ENCODE measurements at places on chromosomes 13 and 19.
A peak's percentile ranks its signal among the peaks of the same experiment; 100 is the strongest.

DNA sequence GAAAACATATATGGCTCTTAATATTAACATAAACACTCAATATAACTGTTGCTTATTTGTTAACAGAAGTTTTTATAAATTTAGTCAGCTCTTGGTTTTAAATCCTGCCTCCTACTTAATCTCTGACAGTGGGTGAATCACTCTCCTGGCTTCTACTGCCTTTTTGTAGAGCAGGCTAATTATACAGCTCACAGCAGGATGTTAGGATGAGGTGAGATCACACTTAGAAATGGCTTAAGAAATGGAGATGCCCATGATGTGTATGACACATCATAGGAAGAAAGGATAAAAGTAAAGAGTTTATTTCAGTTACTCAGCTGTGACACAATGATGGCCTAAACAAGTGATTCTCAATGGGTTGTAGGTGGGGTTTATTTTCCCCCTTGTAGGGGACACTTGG, 345.6 kb downstream of the SPRY2 start:
- DNase-seq, result peak; percentile 75

GRCh38 chr19:45443462-45444317, 20.0 kb upstream of the ERCC1 start:
- DNase-seq, result peak; percentile 94

GRCh38 chr19:16363852-16364230, 39.2 kb downstream of the KLF2 start:
- DNase-seq, result no peak

DNA sequence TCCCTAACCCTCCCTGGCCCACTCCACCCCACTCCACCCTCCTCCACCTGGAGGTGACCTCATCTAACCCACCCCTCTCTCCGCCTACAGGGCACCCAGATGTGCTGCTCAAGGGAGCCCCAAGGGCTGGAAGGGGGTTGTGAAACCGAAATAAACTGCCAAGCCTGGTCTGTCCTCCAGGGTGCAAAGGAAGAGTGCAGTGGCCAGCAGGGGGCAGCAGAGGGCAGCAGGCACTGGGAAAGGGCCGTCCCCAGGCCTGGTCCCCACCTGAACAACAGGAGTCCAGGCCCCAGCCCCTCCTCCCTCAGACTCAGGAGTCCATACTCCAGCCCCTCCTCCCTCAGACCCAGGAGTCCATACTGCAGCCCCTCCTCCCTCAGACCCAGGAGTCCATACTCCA, 8.4 kb upstream of the BCAM start:
- DNase-seq, result peak; percentile 70

- no peak for DNase-seq
Measured at GRCh38 chr13:46885018-46885417, 11.8 kb downstream of the HTR2A start.

- DNase-seq, result no peak
Measured at GRCh38 chr19:1304197-1304924, 18.7 kb downstream of the EFNA2 start.

DNA sequence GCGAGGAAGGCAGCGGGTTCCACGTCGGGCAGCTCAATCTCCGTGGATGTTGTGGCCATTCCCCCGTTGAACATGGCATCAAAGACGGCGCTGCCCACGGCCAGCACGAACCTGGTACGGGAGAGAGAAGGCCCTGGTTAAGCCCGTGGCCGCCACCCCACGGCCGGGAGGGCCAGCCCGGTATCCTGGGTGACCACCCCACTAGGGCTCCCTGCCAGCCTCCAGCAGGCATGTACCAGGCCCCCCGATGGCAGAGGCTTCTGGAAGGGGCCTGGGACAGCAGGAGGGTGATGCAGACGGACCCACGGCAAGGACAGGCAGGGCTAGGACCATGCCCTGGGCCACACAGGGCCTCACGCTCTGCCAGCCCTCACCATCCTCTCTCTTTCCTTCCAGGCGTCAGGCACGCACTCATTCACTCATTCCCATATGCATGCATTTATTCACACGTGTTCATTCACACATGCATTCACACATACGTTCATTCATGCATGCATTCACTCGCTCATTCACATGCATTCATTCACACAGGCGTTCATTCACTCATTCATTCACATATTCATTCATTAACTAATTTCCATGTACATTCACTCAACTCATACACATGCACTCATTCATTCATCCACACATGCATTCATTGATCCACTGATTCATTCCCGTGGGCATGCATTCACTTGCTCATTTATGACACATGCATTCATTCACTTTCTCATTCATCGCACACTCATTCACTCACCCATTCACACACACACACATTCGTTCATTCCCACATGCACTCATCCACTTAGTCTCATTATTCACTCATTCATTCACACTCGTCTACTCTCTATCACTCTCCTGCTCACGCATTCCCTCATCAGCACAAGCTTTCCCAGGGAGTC, 17.9 kb downstream of the BTBD2 start:
- no peak for DNase-seq

GRCh38 chr13:30119476-30119875, 187.9 kb downstream of the KATNAL1 start:
- peak; percentile 87 for DNase-seq

- no peak for DNase-seq
Measured at GRCh38 chr13:80989241-80989640, 648.3 kb upstream of the SPRY2 start.

DNA sequence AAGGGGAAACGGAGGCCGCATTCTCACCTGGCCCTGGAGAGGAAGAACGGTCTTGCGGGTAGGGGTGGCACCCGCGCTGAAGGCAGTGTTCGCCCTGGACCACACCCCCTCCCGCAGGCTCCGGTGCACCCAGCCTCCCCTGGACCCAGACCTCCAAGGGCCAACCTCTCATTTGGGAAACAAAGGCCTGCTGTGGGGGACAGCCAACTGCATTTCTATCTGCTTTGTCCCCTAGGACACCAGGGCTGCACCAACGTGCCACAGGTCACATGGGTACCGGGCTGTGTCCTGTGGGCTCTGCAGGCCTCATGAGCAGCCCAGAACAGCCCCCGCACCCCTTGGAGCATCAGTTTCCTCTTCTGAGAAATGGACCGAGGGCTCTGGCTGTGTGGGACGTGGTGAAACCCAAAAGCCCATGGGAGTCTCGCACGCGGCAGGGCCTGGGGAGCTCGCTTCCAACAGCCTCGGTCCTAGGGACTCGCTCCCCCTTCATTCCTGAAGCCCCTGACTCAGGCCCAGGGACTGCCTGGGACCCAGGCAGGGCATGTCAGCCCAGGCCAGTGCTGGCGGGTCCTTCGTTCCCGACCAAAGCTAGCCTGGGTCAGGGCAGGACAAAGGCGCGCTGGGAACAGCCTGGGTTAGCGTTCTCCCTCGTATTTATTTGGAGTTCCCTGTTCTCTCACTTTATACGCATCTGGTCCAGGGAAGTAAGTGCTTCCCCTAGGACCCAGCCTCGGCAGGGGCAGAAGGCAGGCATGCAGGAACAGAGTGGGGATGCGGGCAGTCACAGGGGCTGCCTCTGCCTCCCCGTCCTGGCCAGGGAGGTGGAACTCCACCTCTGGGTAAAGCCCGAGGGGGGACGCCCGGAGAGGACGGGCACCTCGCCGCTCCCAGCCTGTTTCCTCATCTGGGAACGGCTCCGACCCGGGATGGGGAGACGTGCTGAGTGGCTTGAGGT, 4.6 kb downstream of the TCF3 start:
- no peak for DNase-seq

GRCh38 chr13:32115066-32115465, 83.5 kb downstream of the FRY start:
- no peak for DNase-seq

DNA sequence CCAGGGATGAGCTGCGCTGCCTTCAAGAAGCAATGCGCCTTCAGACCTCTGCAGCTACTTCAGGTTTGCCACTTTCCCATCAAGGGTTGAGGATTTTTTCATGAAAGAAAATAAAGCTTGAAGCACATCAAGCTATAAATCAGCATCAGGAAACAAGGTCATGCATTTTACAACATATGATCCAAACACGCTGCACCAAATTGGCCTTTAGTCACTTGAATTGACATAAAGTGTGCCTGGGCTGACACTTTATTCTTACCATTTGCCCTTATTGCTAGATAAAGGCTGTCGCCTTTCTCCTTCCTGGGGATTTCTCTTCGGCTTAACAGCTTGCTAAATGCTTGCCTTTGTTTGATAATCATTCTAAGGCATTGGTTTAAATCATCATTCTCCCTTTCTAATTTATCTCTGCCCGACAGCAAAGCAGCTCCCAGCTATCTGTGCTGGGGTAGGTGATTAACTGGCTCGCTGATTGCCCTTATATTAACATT, 87.7 kb downstream of the LHFPL6 start:
- no peak for DNase-seq

DNA sequence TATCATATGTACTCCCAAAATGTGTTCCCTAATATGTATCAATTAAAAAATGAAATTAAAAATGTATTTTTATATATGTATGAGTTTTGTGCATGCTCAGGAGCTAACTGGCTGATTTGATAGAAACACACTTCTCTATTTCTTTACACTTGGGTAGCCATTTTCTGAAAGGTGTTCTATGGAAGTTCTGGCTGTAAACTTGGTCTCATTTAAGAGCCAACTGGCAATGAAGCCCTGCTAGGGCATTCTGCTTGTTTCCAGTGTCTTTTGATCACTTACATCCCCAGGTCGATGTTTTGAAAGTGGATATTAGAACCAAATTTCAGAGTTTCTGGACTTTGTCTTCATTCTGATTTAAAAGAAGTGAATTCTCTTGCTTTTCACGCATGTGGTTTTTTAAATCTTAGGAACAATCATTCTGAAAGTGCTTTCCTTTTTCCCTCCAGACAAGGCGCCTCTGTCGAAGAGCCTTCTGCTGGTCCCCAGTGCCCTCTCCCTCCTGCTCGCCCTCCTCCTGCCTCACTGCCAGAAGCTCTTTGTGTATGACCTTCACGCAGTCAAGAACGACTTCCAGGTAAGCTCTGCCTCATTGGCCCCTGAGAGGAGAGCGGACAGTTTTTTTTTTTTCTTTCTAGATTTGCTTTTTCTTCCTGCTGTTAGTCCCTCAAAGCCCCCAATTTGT, 20.1 kb downstream of the GPR18 start:
- no peak for DNase-seq

GRCh38 chr13:97384371-97384770, 49.6 kb upstream of the RAP2A start:
- no peak for DNase-seq

GRCh38 chr13:64471916-64472315, 2758.2 kb downstream of the PCDH9 start:
- DNase-seq, result peak; percentile 66

DNA sequence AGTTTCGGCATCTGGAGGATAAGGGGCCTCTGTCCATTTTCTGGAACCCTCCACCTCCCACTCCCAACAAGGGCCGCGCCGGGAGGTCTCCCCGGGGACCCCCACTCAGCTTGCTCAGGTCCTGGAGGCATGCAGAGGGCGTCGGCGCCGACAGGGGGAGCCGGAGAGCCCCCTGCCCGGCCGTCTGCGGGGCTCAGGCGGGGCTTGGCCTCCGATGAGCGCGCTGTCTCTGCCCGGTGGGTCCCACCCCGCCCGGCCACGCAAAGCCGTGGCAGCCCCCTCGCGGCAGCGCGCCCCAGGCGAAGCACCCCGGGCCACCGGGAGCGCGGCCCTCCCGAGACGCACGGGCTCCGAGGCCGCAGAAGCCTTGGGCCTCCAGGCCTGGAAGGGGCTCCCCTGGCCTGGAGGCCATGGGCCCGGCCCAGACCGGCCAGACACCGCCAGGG, 149.7 kb upstream of the ZNF536 start:
- peak; percentile 18 for DNase-seq

GRCh38 chr19:46818812-46819211, 30.4 kb upstream of the SLC1A5 start:
- peak; percentile 38 for DNase-seq

- no peak for DNase-seq
Measured at GRCh38 chr19:41626278-41626677, 596 bp downstream of the CEACAM4 start.

DNA sequence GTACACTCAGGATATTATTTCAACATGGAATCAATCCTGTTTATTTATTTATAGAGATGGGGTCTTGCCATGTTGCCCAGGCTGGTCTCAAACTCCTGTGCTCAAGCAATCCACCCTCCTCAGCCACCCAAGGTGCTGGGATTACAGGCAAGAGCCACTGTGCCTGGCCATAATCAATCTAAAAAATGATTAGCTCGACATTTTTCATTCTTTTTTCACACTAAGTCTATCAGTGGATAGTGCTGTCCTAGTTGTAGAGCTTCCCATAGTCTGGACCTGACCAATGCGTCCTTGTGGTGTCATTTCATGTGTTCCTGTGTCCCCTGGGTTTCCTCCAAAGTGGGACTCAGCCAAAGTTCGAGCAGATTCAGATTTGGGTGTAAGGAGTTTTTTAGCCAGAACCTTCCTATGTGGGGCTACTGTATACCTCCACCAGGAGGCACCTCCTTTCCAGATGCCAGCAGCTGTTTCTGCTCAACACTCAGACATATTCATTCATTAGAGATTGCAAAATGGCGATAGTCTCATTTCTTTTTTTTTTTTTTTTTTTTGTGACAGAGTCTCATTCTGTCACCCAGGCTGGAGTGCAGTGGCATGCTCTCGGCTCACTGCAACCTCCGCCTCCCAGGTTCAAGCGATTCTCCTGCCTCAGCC, 61.1 kb downstream of the MAP4K1 start:
- DNase-seq, result no peak

- DNase-seq, result no peak
Measured at GRCh38 chr13:18959229-18959628, 222.4 kb downstream of the TUBA3C start.

- no peak for DNase-seq
Measured at GRCh38 chr13:27972478-27972820, 3.3 kb upstream of the CDX2 start.

DNA sequence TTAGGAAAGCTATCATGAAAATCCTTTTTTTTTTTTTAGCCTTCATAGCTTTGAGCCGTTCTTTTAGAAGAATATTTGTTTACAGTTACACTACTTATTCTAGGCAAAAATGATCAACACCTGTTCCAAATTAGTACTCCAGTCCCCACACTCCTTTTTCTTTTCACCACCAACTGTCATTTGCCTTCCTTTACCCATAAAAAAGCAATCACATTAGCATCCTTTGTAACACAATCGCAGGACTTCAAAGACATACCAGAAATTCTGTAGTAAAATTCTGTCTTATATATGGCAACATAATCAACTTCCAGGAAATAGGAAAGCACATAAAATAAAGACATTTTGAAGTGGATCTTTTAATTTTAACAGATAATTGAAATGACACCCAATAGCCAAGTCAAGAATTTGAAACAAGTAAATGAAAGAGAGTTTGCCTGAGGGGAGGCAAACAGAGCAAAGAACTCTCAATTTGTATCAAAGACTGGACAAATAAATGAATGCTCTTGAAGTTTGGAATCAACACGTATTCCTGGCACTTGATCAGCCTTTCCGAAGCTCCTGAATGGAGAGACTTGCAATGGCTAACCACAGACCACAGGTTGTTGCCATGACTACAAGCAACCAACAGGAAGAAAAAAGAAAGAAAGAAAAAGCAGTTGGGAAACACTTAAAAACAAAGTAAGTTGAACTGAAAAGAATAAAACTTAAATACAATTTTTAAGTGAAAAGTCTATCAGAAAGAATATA, 206.8 kb downstream of the PCDH9 start:
- DNase-seq, result peak; percentile 70
